Astrocyte (in vitro differentiated cells and primary cell): ENCODE measurements at places on chromosomes 2 and 18. TPM values are rescaled to one million over a fixed set of nuclear protein-coding genes. Genes with fewer than 3 reads are reported as not detected.

- H3K27me3 ChIP-seq = no peaks in the 10 kb centered on the region
- H3K27ac ChIP-seq = no peak overlapping the region
- H3K4me3 ChIP-seq = no peak overlapping the region
- H3K36me3 ChIP-seq = no peaks in the 10 kb centered on the region
- no peak for DNase-seq
These were observed 8.4 kb downstream of the HDLBP start for GRCh38 chr2:241307055-241307454.

GRCh38 chr18:8722946-8723820, 17.8 kb downstream of the MTCL1 start:
- peaks cover 30% of the 10 kb centered on the region for H3K36me3 ChIP-seq
- no peak overlapping the region for H3K4me3 ChIP-seq
- no peaks in the 10 kb centered on the region for H3K27me3 ChIP-seq
- peaks cover 10% of the 10 kb centered on the region for H3K4me1 ChIP-seq
- H3K27ac ChIP-seq = no peak overlapping the region
- no peak for DNase-seq

DNA sequence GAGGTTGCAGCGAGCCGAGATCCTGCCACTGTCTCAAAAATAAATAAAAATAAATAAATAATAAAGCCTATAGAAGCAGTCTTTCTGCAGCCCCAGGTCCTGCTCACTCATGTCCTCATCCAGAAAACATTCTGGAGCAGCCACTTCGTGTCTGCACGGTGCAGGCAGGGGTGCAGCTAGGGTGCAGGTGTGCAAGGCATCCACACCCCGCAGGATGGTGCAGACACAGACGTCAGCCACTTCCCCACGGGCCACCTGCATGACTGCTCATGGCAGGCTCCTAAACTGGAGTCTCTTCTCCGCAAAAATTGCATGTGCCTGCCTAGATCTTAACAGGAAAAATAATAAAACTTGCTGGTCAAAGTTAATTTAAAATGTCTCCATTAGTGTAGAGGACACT, 80.2 kb upstream of the SNTG2 start:
- H3K27me3 ChIP-seq = no peaks in the 10 kb centered on the region
- DNase-seq = no peak
- no peak overlapping the region for H3K4me3 ChIP-seq
- no peaks in the 10 kb centered on the region for H3K4me1 ChIP-seq
- no peak overlapping the region for H3K27ac ChIP-seq

GRCh38 chr18:55997151-55997561, 409.2 kb upstream of the TCF4 start:
- no peaks in the 10 kb centered on the region for H3K36me3 ChIP-seq
- no peaks in the 10 kb centered on the region for H3K27me3 ChIP-seq
- DNase-seq = no peak
- peaks cover 11% of the 10 kb centered on the region for H3K4me1 ChIP-seq

DNA sequence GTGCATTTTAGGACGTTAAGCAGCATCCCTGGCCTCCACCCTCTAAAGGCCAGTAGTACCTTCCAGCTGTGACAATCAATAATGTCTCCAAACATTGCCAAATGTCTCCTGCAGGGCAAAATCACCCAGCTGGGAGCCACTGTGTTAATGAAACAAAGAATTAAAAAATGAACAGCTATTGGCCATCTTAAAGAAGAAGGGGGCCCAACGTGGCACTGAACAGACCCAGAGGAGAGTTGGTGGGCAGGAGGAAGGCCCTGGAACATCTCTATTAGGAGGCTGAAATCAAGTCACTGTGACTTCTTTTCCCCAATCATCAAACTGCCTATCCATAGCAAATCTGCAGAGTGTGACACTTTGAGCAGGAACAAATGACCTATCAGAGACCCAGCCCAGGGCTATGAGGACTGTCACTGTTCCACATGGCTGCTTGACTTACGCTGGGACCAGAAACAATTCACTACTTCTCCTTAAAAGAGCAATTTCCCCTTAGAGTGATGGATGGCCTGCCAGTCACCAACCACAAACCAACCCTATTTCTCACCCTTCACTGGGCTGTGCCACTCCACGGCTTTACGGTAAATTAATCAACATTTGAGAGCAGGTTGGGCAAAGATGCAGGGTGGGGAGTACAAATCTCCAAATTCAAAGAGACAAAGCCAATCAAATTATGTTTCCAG, 35.2 kb upstream of the TEX51 start:
- H3K27me3 ChIP-seq = no peaks in the 10 kb centered on the region
- no peak overlapping the region for H3K27ac ChIP-seq

- DNase-seq = peak; percentile 74
- no peaks in the 10 kb centered on the region for H3K36me3 ChIP-seq
- no peak overlapping the region for H3K4me3 ChIP-seq
- no peak overlapping the region for H3K27ac ChIP-seq
These were observed 201.7 kb upstream of the CWC22 start for GRCh38 chr2:180208841-180209240.

- H3K36me3 ChIP-seq = no peaks in the 10 kb centered on the region
- H3K27me3 ChIP-seq = peaks cover 5% of the 10 kb centered on the region
- H3K27ac ChIP-seq = no peak overlapping the region
- H3K4me3 ChIP-seq = no peak overlapping the region
- no peaks in the 10 kb centered on the region for H3K4me1 ChIP-seq
- DNase-seq = no peak
These were observed 70.6 kb upstream of the TCF7L1 start for GRCh38 chr2:85062565-85062964.

GRCh38 chr2:43269074-43269572, 42.7 kb upstream of the ZFP36L2 start:
- DNase-seq = peak; percentile 97
- no peaks in the 10 kb centered on the region for H3K27me3 ChIP-seq
- peak overlapping the region; percentile 70 for H3K27ac ChIP-seq
- H3K4me3 ChIP-seq = no peak overlapping the region
- H3K36me3 ChIP-seq = no peaks in the 10 kb centered on the region

- H3K4me3 ChIP-seq = no peak overlapping the region
- no peaks in the 10 kb centered on the region for H3K27me3 ChIP-seq
- H3K27ac ChIP-seq = peak overlapping the region; percentile 24
- H3K4me1 ChIP-seq = peaks cover 2% of the 10 kb centered on the region
These were observed 15.5 kb upstream of the DUSP19 start for GRCh38 chr2:183063083-183063482.

DNA sequence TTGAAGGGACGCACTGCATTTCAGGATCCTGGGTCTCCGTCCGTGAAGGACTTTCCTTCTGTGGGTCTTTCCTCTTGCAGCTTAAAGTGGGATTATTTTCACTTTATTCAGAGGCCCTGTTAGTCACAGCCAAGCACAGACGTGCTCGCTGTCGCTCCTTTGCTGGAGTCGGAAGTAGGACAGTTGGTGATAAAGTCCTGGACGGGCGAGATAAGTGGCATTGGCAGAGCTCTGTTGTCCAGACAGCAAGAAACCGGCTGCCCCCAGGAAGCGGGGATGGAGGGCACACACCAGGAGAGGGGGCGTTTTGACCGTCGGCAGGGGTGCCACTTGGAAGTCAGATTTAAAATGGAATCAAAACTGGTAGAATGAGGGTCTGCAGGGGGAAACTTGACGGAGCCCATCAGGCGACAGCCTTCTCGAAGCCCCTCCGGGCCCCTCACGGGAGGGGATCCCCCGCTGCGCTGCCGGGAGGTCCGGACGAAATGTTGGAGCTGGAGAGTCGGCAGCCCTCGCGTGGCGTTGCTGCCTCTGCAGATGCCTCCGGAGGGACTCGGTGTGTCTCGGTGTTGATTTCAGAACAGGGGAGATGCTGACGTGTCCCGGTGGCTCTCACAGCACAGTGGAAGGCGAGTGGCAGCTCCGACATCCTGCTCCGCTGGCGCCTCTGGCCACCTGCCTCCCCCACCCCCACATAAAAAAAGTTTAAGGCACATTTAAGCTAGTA, 124.2 kb downstream of the NFATC1 start:
- no peaks in the 10 kb centered on the region for H3K36me3 ChIP-seq
- no peak overlapping the region for H3K27ac ChIP-seq
- H3K4me3 ChIP-seq = no peak overlapping the region
- H3K27me3 ChIP-seq = peaks cover 13% of the 10 kb centered on the region

- no peaks in the 10 kb centered on the region for H3K4me1 ChIP-seq
- DNase-seq = no peak
These were observed 47.1 kb upstream of the REL start for GRCh38 chr2:60834270-60834717.

- H3K4me3 ChIP-seq = no peak overlapping the region
- no peak for DNase-seq
- peaks cover 7% of the 10 kb centered on the region for H3K4me1 ChIP-seq
- H3K27me3 ChIP-seq = no peaks in the 10 kb centered on the region
- H3K36me3 ChIP-seq = no peaks in the 10 kb centered on the region
These were observed 96.3 kb downstream of the PHLPP1 start for GRCh38 chr18:62811674-62812073.

DNA sequence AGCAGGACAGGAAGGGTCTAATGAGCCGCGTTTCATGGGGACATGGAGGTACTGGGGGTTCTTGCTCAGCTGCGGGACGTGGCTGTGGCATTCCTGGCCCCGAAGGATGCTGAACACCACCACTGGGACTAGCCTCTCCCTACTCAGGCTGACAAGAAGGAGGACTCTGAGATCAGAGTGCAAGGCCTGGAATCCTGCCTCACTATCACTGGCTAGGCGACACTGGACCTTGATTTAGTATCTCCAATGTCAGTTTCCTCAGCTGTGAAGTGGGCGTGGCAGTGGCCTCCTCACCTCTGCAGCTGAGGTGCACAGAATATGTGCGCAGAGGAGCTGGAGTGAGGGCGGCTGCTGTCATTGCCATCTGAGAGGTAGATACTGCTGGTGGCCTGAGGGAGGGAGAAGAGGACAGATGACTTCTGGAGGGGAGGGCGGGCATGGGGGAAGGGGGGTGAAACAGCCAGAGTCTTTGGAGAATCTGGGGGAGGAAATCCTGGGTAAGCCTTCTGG, 157.8 kb upstream of the CAPN13 start:
- H3K4me1 ChIP-seq = no peaks in the 10 kb centered on the region
- H3K4me3 ChIP-seq = no peak overlapping the region
- H3K36me3 ChIP-seq = no peaks in the 10 kb centered on the region
- H3K27ac ChIP-seq = no peak overlapping the region
- no peaks in the 10 kb centered on the region for H3K27me3 ChIP-seq

GRCh38 chr2:101205521-101206479, 46.9 kb upstream of the CNOT11 start:
- no peak overlapping the region for H3K27ac ChIP-seq
- no peaks in the 10 kb centered on the region for H3K36me3 ChIP-seq
- peak overlapping the region; percentile 41 for H3K4me3 ChIP-seq
- H3K27me3 ChIP-seq = no peaks in the 10 kb centered on the region
- DNase-seq = peak; percentile 65

- H3K27me3 ChIP-seq = no peaks in the 10 kb centered on the region
- H3K4me3 ChIP-seq = no peak overlapping the region
- H3K36me3 ChIP-seq = no peaks in the 10 kb centered on the region
- no peak overlapping the region for H3K27ac ChIP-seq
- H3K4me1 ChIP-seq = peaks cover 29% of the 10 kb centered on the region
These were observed 59.2 kb downstream of the AAK1 start for GRCh38 chr2:69584127-69584889.

DNA sequence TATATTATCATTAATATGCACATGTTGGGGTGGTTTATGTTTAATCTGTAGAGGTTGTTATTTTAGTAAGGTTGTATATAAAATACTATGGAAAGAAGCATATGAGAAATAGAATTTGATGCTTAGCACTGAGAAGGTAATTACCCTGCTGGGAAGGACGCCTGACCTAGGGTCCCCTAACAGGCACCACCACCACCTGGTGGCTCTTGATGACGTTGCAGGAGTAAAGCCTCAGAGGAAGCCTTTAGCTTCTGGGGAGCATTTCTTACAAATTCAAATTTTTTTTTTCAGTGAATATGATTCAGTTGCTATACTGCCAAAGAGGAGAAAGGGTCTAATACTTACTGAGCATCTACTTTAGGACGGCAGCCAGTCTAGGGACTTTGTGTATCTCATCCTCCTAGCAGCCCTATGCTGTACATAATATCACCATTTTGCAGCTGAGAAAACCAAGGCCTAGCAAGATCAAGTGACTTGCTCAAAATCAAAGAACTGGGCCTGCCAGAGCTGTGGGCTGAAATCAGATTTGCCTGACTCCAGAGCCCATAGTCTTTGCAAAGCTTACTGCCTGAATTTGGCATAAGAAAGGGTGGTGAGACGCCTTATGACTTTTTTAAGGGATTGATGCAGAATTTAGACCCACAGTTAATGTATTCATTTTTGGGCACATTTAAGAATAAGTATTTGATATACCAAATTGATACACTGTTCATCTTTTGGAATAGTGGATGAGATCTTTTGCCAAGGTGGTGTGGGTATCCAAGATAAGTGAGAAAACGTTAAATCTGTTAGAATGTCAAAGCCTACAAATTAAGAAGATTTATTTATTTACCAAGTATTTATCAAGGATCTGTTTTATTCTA, 78.8 kb upstream of the GAREM1 start:
- peaks cover 2% of the 10 kb centered on the region for H3K27me3 ChIP-seq
- DNase-seq = peak; percentile 9
- no peak overlapping the region for H3K27ac ChIP-seq
- no peaks in the 10 kb centered on the region for H3K36me3 ChIP-seq

GRCh38 chr18:23833714-23834113, 144.5 kb downstream of the LAMA3 start:
- no peaks in the 10 kb centered on the region for H3K36me3 ChIP-seq
- H3K4me1 ChIP-seq = peaks cover 10% of the 10 kb centered on the region
- DNase-seq = no peak

- no peak overlapping the region for H3K4me3 ChIP-seq
- no peak overlapping the region for H3K27ac ChIP-seq
- H3K27me3 ChIP-seq = no peaks in the 10 kb centered on the region
- peaks cover 33% of the 10 kb centered on the region for H3K4me1 ChIP-seq
These were observed 29.9 kb downstream of the HPCAL1 start for GRCh38 chr2:10332402-10333246.

GRCh38 chr2:608711-609110, 68.5 kb downstream of the TMEM18 start:
- no peak overlapping the region for H3K4me3 ChIP-seq
- H3K27me3 ChIP-seq = no peaks in the 10 kb centered on the region
- no peaks in the 10 kb centered on the region for H3K36me3 ChIP-seq
- H3K4me1 ChIP-seq = no peaks in the 10 kb centered on the region
- no peak for DNase-seq
- H3K27ac ChIP-seq = no peak overlapping the region

DNA sequence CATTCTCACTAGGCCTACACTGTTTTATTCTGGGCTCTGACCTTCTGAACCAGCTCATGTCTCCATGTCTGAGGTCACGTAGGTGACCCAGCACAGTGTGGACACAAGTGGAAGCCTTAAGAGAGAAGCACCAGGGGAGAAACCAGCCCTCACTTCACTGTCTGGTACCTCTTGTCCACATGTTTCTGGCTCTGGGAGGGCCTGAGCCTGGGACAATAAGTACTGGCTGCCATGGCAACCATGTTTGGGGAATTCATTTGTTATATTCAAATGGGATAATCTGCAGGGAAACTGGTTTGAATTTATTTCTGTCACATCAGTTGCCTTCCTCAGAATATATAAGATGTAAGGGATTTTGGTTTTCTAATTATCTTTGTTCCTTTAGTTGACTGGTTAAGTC, 23.3 kb downstream of the MYO3B start:
- no peaks in the 10 kb centered on the region for H3K36me3 ChIP-seq
- no peak overlapping the region for H3K27ac ChIP-seq
- DNase-seq = no peak
- H3K27me3 ChIP-seq = no peaks in the 10 kb centered on the region

CRYGC gene
- not detected in 2 replicates for total RNA-seq

KANSL3 gene
- total RNA-seq = 23.9 and 26.7 TPM in 2 replicates

SCYGR4 gene
- not detected in 2 replicates for total RNA-seq

WDSUB1 gene
- 4.4 and 5.4 TPM in 2 replicates for total RNA-seq

ARHGAP25 gene
- total RNA-seq = 0.30 TPM in 1 of 2 replicates, not detected in the other

MREG gene
- total RNA-seq = 5.3 and 7.8 TPM in 2 replicates

CHPF gene
- total RNA-seq = 151 and 163 TPM in 2 replicates

DDX1 gene
- total RNA-seq = 140 and 146 TPM in 2 replicates

STON1 gene
- total RNA-seq = 7.3 and 9.5 TPM in 2 replicates

ANKRD30BL gene
- not detected in 2 replicates for total RNA-seq

NHEJ1 gene
- 10.8 and 11.4 TPM in 2 replicates for total RNA-seq

UNC80 gene
- 0.27 and 0.38 TPM in 2 replicates for total RNA-seq

KLHL30 gene
- total RNA-seq = 0.53 and 0.59 TPM in 2 replicates

VWC2L gene
- total RNA-seq = not detected in 2 replicates
